ENCODE measurements at places on chromosomes 2 and 18. TPM values are rescaled to one million over a fixed set of nuclear protein-coding genes. Genes with fewer than 3 reads are reported as not detected.

Gene UGT1A6
- not detected for total RNA-seq

DNA sequence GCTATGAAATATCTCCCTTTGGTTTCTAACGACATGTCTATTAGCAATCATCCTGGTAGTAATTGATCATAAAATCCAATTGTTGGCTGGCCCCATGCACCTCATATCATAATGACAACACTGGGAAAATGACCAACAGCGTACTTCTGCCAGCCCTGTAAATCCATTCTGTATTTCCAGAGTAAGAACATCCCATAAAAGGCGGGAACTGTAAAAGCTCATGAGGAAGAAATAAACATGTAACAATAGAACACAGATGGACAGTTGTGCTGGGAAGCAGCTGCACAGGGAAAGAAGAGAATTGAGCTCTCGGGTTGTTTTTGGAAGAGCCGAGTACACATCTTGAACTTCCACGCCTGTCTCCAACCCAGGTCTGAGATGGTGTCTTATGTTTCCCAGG, 218.7 kb downstream of the CMPK2 start:
- no peak for DNase-seq

DNA sequence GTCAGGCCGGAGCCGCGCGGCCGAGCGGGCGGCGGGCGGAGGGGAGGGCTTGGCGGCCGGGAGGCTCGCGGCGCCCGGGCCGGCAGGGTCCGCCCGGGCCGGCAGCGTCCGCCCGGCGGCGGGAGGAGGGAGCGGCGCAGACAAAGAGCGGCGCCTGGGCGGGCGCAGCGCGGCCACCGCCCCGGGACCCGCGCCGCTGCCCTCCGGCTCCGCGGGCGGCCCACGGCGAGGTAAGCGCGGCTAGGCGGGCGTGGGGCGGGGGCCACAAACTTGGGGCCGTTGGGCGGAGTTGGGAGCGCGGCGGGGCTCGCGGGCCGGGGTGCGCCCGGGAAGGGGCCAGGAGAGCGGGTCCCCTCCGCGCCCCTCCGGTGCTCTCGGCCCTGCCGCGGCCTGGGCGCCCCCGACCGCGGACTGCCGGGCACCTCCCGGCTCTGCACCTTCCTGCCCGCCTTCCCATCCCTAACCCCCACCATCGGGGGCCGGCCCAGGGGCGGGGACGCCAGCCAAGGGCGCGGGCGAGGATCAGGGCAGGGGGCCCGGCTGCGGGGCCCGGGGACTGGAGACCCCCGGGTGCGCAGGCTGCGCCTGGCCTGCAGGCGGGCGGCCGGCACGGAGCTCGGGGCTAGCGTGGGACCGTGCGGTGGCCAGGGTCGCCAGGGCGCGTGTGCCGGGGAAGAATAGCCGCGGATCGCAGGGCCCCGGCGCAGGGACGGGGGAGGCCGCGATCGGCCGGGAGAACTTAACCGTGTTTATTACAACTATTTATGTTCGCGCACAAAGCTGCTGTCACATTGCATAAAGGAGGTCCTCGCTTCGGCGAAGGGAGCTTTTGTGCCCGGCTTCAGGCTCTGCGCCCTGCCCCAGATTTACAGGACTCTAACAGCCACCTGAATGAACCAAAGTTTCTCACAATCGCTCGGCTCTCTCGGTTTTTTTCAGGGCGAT, at the start of gene NCK2:
NCK2 (plus strand) TSS at position 4 of the 945 bp plus-strand sequence. CDS start 110,152 bp downstream, outside the sequence.
- DNase-seq, result peak; percentile 63

Gene IL18RAP
- 203 TPM for total RNA-seq

Gene CCDC74A
- total RNA-seq, result 0.95 TPM

GRCh38 chr2:223897669-223898330, 47.3 kb downstream of the WDFY1 start:
- DNase-seq, result no peak

Gene PID1
- 1.0 TPM for total RNA-seq

DNA sequence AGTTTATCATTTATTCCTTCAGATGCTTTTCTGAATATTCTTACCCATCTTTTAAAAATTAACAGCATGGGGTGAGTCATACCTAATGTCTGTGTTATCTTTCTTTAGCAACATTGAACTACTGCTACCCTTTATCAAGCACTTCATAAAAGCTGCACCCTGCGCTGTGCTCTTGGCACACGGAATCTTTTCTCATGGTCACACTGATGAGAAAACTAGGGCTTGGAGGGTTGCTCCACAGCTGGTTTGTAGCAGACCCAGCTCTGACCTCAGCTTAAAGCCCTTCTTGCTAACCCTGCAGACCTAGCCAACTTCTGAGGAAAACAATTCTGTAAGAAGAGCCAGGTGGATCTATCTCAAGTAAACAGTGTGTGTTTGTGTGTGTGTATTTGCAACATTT, 106.3 kb downstream of the RNF144A start:
- no peak for DNase-seq

GRCh38 chr2:196171946-196172345, 568 bp upstream of the STK17B start:
- no peak for DNase-seq

DNA sequence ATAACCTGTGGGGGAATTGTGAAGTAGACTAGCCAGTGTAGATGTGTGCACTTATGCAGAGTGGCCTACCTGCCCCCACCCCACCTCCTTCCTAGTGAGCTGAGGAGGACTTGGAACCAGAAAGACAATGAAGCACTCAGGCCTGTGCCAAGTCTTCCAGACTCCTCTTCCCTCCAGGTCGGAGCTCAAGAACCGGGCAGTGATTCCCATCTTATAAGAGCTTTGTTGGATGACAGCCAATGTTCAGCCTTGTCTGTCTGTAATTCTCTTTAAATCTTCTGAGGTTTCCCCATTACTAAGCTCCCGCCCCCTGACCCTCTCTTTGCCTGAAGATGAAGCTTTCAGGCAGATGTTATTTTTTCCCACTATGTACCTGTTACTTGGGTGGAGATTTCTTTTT, 121.0 kb downstream of the SMAD2 start:
- no peak for DNase-seq

DNA sequence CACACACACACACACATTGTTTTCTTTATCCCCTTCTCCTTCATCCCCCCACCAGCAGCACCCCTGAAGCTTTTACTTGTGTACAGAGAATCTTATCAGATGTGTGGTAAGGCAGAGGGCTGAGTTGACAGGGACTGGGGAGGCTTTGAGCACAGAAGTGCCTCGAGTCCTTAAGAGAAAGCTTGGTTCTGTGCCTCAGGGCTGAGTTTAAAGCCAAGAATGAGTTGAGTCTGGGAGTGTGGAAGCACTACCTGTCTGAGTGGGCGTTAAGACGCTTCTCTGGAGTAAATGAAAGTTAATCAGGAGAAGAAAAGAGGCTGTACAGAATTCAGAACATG, 2.7 kb downstream of the ID2 start:
- no peak for DNase-seq

GRCh38 chr2:113056521-113056920, 2.5 kb upstream of the IL36RN start:
- DNase-seq, result no peak

GRCh38 chr2:223760838-223761502, 76.4 kb downstream of the AP1S3 start:
- peak; percentile 80 for DNase-seq

- no peak for DNase-seq
These were observed 11.6 kb downstream of the RAB12 start for GRCh38 chr18:8620845-8621244.

DNA sequence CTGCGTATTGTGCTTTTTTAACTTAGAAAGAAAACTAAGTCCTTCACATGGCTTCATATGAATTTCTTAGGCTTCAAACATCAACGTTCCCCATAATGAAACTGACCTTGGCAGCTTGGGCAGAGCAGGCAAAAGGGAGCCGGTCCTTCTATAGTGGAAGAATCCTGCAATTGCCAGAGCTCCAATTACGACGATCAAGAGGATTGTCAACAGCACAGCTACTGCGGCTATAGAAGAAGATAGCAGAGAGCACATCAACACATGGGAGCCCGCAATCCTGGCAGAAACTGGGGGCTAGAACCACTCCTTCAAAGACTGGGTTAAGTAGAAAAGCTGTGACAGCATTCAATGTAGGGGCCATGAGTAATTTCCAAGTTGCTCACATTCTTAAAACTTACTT, 69.8 kb downstream of the DHRS9 start:
- DNase-seq, result no peak

Gene PLEKHA3
- 22.6 TPM for total RNA-seq

Measured in natural killer cell (primary cell).